ENCODE measurements at places on chromosomes 12 and 14.

- no peak for DNase-seq
Measured at GRCh38 chr12:112256780-112257179, 125.5 kb downstream of the HECTD4 start.

GRCh38 chr14:55837467-55837866, 257.5 kb downstream of the KTN1 start:
- peak; percentile 11 for DNase-seq

- DNase-seq, result no peak
Measured at GRCh38 chr14:71662291-71662790, 269.9 kb upstream of the RGS6 start.

DNA sequence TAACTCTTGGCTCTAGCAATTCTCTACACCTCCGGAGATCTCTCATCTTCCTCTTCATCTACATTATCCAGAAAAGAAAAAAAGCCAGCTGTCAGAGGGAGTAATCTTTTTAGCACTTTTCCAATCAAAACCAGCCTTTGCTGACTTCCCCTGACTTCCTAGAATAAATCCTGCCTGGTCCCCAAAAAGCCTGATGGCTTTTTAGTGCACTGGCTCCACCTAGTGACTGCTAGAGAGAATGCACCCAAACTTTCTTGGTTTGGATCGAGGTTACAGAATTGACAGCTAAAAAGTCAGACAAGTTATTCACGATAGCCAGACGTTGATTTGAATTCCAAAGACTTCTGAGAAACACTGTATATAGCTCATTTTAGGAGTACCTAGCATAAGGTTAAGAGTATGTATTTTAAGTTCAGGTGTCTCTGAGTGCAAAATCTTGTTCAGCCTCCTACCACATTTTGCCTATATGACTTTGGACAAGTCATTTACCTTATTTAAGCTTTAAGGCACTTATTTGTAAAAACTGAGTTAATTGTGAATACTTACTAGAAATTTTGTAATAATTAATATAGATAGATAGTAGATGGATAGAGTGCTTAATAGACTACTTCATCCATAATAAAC, 185.7 kb upstream of the GRIN2B start:
- DNase-seq, result peak; percentile 71

DNA sequence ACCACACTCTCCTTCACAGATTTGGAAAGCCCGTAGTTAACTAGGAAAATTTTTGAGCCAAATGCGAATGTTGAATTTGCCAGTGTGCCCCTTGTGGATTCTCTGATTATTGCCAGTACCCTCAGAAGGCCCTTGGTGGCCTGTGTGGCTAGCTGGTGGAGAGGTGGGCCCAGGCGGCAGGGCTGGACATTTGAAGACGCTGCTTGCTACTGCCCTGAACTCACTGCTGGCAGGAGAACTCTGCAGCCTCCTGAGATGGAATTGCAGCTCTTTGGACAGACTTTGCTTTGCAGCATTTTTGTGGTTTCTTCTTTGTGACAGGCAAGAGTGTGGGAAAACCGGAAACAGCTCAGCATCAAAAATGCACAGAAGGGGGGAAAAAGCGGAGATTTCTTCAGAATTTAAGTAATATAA, 97.6 kb downstream of the TGFB3 start:
- no peak for DNase-seq

GRCh38 chr14:54593860-54594259, 26.9 kb downstream of the SAMD4A start:
- no peak for DNase-seq

DNA sequence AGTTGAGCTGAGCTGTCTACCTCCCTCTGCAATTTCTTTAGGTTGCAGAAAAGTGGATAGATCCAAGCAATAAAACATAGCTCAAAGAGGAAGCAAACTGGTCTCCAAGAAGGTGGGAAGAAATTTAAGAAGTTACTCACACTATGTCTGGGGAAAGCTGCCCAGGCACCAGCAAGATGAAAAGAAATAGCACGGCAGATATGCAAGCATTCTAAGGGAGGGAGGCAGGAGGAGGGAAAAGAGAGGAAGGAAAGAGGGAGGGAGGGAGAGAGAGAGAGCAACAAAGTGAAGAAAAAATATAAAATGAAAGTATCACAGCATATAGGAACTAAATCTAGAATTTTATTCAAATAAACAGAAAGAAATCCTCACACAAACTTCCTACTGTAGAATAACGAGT, 240.7 kb downstream of the APAF1 start:
- DNase-seq, result no peak

GRCh38 chr14:96362965-96363750, at the start of the genes ATG2B and GSKIP:
Gene ATG2B (minus strand): TSS chr14:96363341. CDS start chr14:96362976, 365 bp downstream.
Gene GSKIP (plus strand): TSS chr14:96363526. CDS start chr14:96382248, 18,722 bp downstream.
- DNase-seq, result peak; percentile 99

DNA sequence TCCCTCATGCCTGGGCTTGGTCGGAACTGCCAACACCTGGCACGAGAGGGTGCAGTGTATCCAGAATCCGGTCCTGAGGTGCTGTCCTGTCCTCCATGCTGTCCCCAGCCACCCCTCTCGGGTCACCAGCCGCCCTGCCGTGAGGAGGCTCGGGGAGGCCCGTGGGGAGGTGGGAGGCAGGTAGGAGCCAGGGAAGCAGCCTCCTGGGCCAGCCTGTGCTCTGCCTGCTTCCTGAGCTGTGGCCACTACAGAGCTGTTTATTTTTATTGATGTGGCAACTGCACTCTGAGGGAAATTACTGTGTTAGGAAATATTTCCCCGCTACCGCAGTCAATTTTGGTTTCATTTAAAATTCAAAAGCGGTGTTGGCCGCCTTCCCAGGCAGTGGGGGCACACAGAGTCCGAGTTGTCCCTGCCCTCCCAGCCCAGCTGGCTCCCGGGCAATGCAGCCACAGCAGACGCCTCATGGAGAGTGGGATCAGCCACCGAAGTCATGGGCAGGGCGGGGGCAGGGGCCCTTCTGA, 18.3 kb downstream of the NOC4L start:
- DNase-seq, result peak; percentile 80

GRCh38 chr12:32005496-32006125, 46.4 kb downstream of the RESF1 start:
- no peak for DNase-seq

GRCh38 chr14:104697317-104697703, 7.9 kb downstream of the INF2 start:
- DNase-seq, result no peak

DNA sequence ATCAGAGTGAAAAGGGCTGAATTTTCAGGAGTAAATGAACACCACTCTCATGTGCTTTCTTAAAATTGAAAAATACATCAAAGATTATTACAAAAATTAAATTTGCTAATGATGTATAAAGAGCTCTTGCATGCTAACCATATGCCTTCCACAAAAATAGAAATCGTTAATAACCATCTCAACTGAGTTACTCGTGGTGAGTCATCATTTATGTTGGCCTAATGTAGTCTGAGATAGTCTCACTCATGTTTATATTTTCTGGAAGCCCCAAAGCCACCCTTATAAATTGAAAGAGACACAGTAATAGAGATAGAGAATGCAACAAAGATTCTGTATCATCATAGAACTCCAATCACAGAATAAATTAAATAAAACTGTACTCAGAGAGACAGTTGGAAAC, 131.2 kb downstream of the KCNH5 start:
- no peak for DNase-seq

DNA sequence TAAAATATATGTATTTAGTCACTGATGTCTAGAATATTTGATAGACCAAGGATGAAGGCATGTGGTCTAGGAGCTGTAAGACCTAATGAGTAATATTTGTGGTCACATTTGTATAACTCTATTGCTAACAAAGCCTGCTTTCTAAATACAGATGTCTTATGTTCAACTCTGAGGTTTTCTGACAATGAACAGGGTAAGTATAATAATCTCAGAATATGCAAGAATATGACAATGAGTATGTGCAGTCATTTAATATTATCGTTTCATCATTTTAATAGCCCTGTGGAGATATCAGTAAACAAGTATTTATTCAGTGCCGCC, 389.6 kb downstream of the LRIG3 start:
- no peak for DNase-seq

DNA sequence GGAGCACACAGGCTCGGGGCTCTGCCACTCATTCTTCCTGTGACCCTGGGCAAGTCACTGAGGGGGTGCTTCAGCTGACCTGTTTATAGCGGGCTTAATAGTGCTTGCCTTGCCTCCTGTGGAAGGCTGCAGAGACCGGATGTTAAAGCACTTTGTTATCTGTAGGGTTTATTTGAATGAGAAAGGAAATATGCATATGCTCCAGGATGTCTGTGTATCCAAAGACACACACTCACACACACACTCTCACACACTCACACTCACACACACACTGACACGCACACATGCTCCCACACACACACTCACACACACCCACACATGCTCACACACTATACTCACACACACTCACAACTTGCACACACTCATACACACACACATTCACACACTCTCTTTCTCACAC, 56.1 kb upstream of the DDX11 start:
- DNase-seq, result no peak

DNA sequence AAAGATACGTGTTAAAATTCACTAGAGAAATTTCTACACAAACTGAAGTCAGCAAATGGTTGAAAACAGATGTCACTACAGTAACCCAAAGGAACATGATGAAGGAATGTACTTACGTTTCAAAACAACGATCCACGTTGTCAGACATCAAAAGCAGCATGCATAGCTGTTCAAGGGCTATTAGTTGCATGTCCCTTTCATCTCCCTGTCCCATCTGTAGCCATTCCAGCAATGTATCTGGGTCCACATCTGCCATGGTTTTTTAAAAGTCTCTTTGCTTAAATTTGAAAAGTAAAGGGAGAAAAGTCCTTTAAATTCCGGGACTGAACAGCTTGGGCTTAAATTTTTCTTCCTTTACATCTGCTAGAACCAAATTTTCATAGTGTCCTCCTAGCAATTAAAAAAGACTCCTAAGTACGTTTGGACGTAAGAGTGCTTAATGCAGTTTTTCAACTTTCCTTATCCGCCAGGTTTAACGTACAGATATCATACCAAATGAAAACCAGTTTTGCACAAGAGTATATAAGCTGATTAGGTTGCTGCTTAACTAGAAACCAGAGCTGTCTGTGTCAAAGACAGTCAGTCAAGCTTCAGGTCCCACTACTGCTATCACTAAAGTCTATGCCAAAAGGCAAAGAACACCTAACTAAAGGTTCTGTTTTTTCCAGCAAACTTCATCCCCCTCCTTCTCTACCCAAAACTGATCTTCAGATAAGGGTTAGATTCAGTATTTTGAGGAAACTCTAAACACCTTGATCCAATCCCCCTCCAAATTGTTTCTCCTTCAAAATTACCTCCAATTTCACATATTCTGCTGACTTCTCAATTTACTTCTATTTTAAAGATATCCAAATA, 1.7 kb downstream of the HECTD1 start:
- no peak for DNase-seq

DNA sequence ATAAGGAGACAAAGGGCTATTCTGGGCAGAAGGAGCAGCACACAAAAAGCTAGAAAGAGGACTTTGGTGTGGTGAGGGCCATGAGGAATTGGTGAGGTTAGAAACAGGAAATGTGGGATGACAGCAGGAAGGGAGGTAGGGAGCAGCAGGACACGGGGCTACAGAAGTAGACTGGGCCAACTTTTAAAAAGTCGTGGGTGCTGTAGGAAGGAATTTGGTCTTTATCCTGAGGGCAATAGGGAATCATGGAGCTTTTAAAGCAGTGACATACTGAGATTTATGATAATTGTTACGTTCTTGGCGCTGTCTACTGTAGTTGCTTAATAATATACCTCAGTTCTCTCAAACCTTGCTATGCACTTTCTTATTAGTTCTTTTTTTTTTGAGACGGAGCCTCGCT, 8.2 kb upstream of the CHURC1 start:
- DNase-seq, result no peak
